Mammary epithelial cell (primary cell): ENCODE measurements at places on chromosomes 11 and 22.

- peak; percentile 21 for DNase-seq
Observed at GRCh38 chr11:43367382-43368178, 8.9 kb downstream of the TTC17 start.

DNA sequence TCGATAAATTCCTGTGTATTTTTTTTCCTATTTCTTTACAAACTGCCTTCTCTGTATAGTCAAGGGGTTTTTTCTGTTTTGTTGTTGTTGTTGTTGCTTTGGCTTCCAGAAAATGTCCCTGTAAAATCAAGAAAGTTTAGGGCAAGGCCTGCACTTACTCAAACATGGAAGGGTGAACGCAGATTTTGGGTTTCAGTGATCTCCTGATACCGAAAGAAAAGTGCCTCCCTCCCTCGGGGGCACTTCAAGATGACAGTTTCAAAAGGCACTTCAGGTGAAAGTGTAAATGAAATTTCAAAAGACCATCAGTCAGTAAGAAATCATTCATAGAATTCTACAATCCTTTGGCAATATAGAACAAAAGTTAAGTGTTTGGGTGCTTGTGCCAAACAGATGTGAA lies 43.4 kb upstream of the TMPRSS4 start:
- no peak for DNase-seq

- peak; percentile 29 for DNase-seq
Observed at GRCh38 chr11:34068111-34068510, 16.6 kb downstream of the CAPRIN1 start.

- peak; percentile 24 for DNase-seq
Observed at GRCh38 chr11:132278801-132279574, 908.6 kb downstream of the NTM start.

- no peak for DNase-seq
Observed at GRCh38 chr22:46111645-46112306, 38.5 kb upstream of the PPARA start.
